ENCODE measurements at places on chromosomes 11 and 22.

GRCh38 chr11:104650234-104650633 is 248.0 kb downstream of the CASP12 start:
- no peak for DNase-seq

GRCh38 chr11:57964660-57965059 is 59.0 kb upstream of the OR9Q1 start:
- DNase-seq, result no peak

GRCh38 chr22:37661160-37661924 is 2.8 kb downstream of the PDXP start:
- no peak for DNase-seq

DNA sequence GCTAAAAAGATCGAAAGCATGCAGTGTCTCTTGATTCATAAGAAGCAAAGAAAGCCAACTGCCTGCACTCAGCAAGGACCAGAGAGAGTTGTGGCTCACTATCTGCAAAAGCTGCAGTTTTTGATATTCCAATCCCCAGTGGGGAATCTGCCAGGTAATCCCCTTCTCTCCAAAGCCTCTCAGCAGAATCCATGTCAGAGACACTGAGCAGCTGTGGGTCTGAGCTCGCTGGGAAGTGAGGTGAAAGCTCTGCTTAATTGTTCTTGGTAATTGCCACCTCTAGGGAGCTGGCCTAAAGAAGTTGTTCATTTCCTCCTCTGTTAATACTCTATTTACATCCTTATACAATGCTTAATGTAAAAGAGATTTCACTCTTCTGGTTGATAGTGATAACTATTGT is 261.3 kb upstream of the LRRC4C start:
- DNase-seq, result no peak

DNA sequence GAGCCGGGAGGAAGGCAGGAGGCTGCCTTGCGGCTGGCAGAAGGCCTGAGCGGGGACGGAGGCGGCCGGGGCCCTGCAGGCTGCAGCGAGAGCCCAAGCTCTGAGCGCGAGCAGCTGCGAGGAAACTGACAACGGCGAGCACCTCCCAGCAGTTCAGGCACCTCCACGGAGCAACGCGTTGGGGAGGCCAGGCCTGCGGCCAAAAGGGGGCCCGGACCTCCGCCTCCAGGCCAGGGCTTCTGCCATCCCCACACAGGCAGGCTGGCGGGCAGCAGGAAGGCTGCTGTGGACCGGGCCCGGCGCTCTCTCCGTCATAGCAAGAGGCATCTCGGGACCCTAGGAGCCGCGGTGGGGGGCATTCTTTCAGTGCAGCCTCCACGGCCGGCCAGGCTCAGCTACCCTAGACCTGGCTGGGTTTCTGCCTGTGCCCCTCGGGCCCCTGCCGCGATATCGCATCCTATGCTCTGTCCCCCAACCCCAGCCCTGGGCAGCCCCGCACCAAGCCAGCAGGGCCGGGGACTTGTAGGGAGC is 22.9 kb upstream of the SLC22A12 start:
- DNase-seq, result no peak

GRCh38 chr11:123740787-123741158 is 687 bp downstream of the ZNF202 start:
- DNase-seq, result no peak

GRCh38 chr11:9825315-9825714 is 161.4 kb downstream of the SWAP70 start:
- no peak for DNase-seq

DNA sequence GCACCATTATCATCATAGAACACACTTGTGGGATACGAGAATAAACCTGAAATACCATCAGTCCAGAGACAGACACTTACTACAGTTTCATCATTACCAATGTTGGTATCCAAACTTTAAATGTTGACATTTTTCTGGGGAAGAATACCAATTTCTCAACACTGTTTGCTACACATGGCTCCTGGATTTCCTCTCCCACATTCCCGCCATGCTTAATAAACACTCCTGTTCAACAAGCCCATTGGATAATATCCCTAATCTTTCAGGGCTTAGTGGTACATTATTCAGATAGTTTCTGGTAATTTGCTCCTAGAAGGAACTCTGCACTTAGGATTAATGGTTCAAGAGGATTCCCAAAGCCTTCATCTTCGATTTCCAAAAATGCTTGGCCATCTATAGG is 48.2 kb downstream of the CSF2RB start:
- no peak for DNase-seq

GRCh38 chr11:12403122-12403996 is 26.0 kb downstream of the PARVA start:
- DNase-seq, result no peak

DNA sequence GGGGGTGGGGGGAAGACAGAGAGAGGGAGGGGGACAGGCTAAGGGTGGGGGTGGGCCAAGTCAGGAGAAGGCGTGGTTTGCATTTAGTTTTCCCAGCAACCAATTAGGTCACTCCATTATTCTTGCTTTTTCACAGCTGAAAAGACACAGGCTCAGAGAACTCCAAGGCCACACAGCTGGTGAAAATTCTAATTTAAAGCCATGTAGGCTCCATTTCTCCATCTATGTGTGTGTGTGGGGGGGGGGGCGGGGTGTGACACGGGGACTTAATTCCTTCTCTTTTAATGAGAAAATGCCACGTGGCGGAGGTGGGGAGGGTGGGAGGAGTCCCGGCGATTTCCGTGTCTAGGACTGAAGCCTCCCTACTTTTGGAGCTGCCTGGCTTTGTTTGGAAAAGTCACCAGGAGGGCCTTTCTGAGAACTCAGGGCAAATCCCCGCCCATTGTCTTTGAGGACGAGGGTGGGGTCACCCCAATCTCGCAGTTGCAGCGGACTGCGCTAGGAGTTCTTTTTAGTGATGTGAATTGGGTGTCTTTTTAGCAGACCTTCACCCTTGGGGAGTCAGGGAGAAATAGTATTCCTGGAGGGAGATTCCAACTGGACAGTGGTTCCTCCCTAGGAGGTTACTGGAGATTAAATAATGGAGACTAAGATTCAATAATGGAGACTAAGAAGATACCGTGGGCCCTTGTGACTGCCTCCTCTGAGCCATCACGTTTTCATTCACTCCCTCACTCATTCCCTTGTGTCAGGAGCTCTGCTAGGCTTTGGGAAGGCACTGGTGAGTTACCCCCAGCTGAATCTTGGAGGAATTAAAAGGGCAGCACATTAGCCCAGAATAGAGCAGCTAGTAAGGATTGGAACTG is 36.4 kb upstream of the PTPRJ start:
- DNase-seq, result no peak

GRCh38 chr22:46764779-46765485 is 2.5 kb downstream of the TBC1D22A start:
- no peak for DNase-seq

GRCh38 chr22:24144778-24145085 is 36.6 kb upstream of the SUSD2 start:
- DNase-seq, result no peak

- DNase-seq, result no peak
Measured at GRCh38 chr22:42438293-42438650, 6.1 kb upstream of the NFAM1 start.

- DNase-seq, result no peak
Measured at GRCh38 chr11:35404388-35404775, 15.0 kb downstream of the SLC1A2 start.

- no peak for DNase-seq
Measured at GRCh38 chr11:293852-294661, 5.1 kb downstream of the PGGHG start.

GRCh38 chr11:112723676-112724495 is 237.3 kb upstream of the NCAM1 start:
- DNase-seq, result no peak

DNA sequence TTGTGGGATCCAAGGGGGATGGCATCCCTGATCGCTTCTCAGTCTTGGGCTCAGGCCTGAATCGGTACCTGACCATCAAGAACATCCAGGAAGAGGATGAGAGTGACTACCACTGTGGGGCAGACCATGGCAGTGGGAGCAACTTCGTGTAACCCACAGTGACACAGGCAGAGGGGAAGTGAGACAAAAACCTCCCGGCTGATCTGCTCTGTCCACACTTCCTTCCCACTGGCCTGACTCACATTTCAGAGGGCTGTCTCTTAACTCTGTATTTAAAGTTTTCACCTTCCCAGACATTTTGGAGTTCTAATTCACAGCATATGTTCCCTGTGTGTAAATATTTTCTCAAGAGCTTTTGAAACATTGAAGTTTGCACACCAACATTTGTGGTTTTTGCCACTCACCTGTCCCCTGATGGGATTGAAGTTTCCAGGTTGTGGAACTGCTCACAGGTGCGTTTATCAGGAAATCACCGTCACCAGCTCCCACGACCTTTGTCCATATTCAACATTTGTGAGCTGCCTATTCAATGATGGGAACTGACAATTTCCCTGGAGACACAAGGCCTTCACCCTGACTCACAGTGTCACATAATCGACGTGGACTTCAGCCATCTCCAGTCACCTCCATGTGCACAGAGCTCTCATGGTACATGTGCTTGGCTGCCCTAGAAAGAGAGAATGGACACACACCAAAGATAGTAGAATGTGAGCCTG is 99.2 kb downstream of the VPREB1 start:
- DNase-seq, result no peak

DNA sequence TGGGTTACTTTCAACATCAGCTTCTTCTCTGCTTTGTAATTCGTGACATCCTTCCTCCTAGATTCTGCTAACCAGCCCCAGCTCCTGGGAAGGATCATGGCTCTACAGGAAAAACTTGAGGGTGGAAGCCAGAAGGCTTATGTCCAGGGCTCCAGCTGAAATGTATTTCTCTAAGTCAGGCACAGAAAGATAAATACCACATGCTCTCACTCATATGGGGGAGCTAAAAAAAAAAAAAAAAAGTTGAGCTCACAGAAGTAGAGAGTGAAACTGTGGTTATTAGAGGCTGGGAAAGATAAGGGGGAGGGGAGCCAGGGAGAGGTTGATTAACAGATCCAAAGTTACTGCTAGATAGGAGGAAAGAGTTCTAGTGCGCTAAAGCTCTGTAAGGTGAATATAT is 74.9 kb downstream of the DSCAML1 start:
- DNase-seq, result no peak

GRCh38 chr11:27938011-27938410 is 169.9 kb downstream of the KIF18A start:
- no peak for DNase-seq

DNA sequence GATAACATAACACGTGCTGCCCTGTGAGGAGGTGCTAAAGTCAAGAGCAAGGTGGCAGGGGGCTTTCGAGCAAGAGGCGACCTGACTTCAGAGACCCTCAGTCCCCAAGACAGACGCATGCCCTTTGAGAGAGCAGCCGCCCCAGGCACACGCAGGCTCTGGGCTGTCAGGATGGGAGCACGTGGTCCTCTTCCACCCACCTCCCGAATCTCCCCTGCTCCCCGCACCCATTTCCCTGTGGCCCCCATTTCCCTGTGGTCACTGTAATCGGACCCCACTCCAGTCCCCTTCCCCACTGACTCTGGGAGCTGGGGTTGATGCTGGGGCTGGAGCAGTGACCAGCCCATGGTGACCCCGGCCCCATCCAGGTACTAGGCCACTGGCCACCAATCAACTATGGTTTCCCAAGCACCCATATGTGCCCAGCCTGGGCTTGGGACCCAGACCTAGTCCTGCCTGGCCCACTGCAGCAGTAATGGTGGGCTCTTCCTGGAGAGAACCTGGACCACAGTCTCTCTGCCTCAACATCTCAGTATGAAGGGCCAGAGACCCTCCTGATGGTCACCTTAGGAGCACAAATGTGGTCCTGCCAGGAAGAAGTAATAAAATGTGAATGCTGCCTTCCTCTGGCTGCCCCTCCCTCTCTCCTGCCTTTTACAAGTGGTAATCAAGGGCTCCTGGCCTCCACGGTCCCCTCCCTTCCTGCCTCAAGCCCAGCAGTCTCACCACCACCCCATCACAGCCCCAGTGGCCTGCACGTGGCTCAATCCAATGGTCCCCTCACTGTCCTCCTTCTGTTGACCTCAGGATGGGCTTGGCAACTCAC is 39.0 kb downstream of the IGLL5 start:
- no peak for DNase-seq

- no peak for DNase-seq
Measured at GRCh38 chr11:128400382-128401203, 186.8 kb downstream of the ETS1 start.

DNA sequence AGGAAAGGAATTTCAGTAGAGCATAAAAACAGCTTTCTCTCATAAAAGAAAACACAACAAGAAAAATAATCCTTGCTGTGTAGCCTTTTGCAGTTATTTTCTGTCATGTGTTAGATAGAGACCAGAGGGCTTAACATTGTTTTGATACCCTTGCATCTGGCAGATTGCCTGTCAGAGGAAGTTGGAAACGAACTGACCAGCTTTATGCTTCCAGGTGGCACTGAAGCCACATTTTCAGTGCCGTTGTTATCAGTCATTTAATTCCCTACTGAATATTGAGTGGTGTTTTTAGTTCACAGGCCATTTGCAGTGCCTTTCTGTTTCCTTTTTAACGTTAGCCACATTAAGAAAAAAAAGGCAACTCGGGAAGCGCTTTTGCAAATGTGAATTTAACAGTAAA is 21.5 kb upstream of the RAG2 start:
- no peak for DNase-seq

GRCh38 chr11:8370812-8371515 is 107.3 kb upstream of the LMO1 start:
- DNase-seq, result no peak

GRCh38 chr11:120708511-120709183 is 197.1 kb downstream of the GRIK4 start:
- no peak for DNase-seq

DNA sequence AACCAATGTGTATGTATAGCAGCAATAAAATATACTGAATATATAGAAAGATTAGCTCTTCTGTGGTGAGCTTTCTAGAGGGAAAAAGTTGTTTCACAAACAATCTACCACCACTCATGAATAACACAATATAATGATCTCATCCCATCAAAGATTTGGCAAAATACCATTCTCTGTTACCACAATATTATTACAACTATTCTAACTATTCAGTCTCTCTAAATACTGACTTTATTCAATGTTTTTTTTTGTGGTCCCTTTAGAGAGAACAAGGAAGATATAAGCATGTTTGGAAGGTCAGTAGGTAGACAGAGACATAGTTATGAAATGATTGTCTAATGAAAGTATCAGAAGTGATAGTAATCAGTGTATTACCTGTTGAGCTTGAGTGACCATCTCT is 7.8 kb downstream of the CCDC90B start:
- DNase-seq, result no peak

- DNase-seq, result no peak
Measured at GRCh38 chr11:76796511-76797198, 13.5 kb downstream of the TSKU start.

- no peak for DNase-seq
Measured at GRCh38 chr11:119752946-119753345, 23.9 kb upstream of the NECTIN1 start.

DNA sequence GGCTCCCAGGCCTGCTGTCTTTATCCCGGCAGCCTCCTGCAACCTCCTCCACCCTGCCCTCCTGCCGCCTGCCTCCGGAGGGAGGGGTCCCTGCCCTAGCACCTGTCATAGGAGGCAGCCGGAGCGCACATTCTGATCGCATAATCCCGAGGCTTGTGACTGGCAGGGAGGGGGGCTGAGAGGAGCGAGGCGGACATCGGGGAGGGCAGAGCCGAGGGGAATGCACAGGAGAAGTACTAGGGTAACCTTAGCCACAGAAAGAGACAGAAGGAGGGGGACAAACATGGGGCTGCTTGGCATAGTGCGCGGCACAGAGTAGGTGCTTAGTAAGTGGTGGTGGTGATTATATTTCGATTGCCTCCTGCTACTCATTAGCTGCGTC is 9.2 kb upstream of the ALX4 start:
- DNase-seq, result no peak

Data from gastrocnemius medialis (tissue), 4 donors.